ENCODE measurements at places on chromosomes 16 and 17. TPM values are rescaled to one million over a fixed set of nuclear protein-coding genes. Genes with fewer than 3 reads are reported as not detected.

Gene EVI2A
- total RNA-seq: 9.3 TPM

GRCh38 chr17:8345052-8345690, 5.5 kb downstream of the ODF4 start:
- no peak for DNase-seq

Gene SMPD3
- 1.2 TPM for total RNA-seq

Gene ADAM11
- 0.53 TPM for total RNA-seq

DNA sequence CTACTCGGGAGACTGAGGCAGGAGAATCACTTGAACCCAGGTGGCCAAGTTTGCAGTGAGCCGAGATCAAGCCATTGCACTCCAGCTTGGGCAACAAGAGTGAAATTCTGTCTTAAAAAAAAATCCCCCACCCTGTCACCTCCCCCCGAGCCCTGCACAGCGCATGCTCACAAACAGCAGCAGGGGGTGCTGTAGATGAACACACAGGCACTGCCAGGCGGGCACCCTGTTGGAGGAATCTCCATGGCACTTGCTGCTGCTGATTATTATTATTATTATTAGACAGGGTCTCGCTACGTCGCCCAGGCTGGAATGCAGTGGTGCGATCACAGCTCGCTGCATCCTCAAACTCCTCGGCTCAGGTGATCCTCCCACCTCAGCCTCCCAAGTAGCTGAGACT, 24.6 kb downstream of the FZD2 start:
- no peak for DNase-seq

Gene TM4SF5
- total RNA-seq: not detected

DNA sequence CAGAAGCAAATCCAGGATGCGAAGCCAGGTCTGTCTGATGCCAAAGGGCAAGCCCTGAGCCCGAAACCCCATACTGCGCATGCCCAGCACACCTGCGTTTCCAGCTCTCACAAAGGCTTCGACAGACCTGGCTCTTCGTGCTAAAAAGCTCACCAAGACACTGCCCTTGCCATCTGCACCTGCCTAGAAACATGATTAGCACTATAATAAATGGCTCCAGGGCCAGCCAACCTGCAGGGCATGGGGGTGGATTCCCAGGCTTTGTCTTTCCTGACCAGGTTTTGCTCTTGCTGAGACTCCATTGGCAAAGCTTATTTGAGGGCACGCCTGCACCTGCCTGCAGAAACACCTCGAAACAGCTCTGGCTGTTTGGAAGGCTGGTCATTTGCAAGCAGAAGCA, 14.4 kb upstream of the PLD6 start:
- DNase-seq: no peak

GRCh38 chr17:42111871-42112551, 503 bp downstream of the DHX58 start:
- DNase-seq: no peak

DNA sequence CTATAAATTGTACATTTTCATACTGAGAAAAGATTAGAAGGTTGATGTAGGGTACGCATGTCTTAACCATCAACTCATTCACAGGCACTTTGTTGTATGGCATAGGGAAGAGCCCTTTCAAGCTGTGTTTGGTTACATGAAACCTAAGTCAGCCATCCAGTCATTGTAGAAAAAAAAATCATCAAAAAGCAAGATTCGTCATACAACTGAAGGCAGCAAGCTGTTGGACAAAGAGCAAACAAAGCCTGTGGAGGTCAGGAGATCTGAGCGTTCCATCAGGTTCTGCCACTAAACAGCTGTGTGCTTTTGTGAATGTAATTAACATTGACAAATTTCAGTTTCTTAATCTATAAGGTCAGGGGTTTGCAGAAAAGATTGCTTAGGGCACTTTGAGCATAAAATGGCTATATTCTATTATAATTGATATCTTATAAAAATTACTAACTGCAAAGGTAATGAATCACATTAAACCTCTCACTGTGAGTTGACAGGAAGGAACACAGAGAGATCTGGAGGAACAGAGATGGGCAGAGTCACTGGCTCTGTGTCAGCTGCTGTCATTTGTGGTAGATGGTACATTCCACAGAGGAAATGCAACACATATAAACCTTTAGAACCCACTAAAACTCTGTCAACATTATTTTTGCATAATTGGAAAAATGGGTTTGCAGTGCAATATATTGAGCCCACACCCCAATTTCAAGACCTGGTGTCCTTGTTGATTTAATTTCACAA, 66.3 kb upstream of the MYOCD start:
- DNase-seq: no peak

Data from sciatic nerve (tissue), 2 donors.